G401 (cell line): ENCODE measurements at places on chromosomes 1 and 21. TPM values are rescaled to one million over a fixed set of nuclear protein-coding genes. Genes with fewer than 3 reads are reported as not detected.

Gene OLFML3
- 0.31 and 0.49 TPM in 2 replicates for total RNA-seq

GRCh38 chr1:30089024-30089430, 634.4 kb downstream of the MATN1 start:
- no peak for DNase-seq

GRCh38 chr1:1777950-1778662, at the start of gene NADK:
Gene NADK (minus strand): TSS chr1:1778470. CDS start chr1:1765406, 13,064 bp downstream.
- DNase-seq, result peak; percentile 54

DNA sequence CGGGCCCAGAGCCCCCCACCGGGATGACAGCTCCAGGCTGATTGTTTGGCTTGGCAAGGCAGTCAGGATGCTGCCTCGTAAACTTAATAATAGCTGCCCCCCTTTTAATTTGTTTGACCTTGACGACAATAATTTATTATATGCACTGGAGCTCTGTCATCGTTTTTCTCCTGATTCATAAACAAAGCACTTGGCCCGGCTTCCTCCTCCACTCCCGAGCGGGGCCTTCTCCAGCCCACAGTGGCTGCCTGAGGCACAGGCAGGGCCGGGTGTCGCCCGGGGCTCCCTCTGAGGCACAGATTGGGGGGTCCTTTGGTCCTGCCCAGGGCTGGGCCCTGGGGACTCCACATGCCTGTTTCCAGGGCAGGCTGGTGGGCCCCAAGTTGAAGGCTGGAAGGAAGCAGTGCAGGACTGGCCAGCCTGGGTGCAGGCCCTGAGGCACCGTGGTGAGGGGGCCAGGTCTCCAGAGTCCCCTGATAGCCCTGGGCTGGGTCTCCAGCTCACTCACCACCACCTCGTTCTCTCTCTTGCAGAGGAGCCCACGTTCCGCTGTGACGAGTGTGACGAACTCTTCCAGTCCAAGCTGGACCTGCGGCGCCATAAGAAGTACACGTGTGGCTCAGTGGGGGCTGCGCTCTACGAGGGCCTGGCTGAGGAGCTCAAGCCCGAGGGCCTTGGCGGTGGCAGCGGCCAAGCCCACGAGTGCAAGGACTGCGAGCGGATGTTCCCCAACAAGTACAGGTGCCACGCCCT, 52.0 kb upstream of the ARHGEF16 start:
- DNase-seq, result no peak

- peak; percentile 24 for DNase-seq
These were observed 22.0 kb downstream of the PANK4 start for GRCh38 chr1:2504225-2504948.

DNA sequence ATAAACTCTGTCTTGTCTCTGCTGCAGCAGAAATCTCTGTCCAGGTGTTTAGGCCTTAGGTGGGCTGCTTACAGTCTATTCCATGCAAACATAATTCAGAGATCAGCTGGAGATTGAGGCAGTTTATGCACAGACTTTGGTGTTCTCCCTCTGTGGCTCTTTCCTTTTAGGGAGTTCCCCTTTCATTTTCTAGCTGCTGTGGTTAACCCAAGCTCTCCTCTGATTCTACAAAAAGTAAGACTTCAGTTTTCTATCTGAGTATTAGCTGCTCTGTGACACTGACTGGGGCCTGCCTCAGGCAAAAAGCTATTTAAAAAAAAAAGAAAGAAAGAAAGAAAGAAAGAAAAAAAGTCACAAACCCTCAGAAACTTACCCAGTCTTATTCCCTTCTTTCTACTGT, 211.1 kb downstream of the CAMTA1 start:
- DNase-seq, result no peak

Gene C1orf185
- not detected in 2 replicates for total RNA-seq

GRCh38 chr1:109785446-109786111, 21.9 kb upstream of the EPS8L3 start:
- DNase-seq, result no peak

GRCh38 chr1:56188855-56189254, 390.5 kb downstream of the PLPP3 start:
- DNase-seq, result no peak

Gene CELA3A
- total RNA-seq, result not detected in 2 replicates

DNA sequence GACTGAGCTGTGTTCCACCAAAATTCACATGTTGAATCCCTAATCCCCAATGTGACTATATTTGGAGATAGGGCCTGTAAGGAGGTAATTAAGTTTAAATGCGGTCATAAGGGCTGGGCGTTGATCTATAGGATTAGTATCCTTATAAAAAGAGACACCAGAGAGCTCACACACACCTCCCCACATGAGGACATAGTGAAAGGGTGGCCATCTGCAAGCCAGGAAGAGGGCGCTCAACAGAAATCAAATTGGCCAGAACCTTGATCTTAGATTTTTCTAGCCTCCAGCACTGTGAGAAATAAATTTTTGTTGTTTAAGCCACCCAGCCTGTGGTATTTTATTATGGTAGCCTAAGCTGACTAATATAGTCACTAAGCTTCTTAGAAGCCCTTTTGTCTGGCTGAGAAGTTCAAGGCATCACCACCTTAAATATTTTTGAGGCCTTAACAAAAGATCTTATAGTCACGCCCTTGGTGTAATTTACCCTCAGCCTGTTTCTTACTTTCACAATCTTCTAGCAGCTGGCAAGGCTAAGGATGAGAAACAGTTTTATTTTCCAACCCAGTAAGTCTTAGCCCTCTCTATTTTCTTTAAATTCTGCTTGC, 28.8 kb downstream of the GORAB start:
- DNase-seq, result no peak

Gene UTS2
- total RNA-seq, result not detected in 2 replicates

Gene SLC5A3
- total RNA-seq, result 33.8 and 48.4 TPM in 2 replicates

GRCh38 chr1:51551081-51551480, 32.0 kb upstream of the EPS15 start:
- DNase-seq, result no peak

Gene GBP6
- total RNA-seq, result not detected in 2 replicates

Gene MGST3
- total RNA-seq, result 66.1 and 86.1 TPM in 2 replicates
